Caudate nucleus (tissue), 63 donors: ENCODE measurements at places on chromosomes 7 and 10.

DNA sequence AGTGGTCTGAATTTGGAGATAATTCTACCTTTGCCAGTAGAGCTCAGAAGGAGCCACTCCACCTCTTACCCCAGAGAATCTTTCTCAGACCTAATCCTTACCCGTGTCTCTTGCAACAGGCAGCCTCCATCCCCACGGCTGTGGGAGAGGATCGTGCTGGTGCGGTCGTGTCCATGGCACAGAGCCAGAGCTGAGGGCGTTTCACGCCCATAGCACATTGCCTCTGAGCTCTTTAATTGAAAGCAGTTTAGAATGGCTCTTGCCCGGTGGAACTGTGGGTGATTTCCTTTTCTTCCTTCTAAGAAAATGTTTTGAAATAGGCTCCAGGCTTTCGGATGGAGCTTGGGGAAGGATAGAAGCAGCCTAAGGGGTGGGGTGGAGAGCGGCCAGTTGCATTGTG lies 41.5 kb downstream of the PRF1 start:
- no peak for DNase-seq

- no peak for DNase-seq
Observed at GRCh38 chr7:140391634-140392033, 6.7 kb downstream of the SLC37A3 start.

DNA sequence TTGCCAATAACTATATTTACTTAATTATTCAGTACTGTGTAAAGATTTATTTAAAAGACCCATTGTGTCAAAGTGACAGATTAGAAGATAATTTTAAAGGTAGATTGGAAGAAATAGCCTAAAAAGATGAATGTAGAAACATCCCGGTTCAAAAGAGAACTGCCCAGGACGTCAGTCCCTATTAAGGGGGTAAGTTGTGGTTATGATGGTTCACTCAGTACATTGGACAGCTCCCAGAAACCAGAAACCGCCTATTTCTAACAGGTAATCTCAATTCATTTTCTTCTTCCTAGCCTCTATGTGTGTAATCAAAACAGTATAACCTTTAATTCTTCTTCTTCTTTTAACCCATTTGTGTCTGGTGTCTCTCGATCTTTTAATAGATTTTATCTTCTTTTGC lies 1.5 kb upstream of the FERD3L start:
- DNase-seq, result no peak

- no peak for DNase-seq
Observed at GRCh38 chr7:76354981-76355730, 3.6 kb downstream of the YWHAG start.

DNA sequence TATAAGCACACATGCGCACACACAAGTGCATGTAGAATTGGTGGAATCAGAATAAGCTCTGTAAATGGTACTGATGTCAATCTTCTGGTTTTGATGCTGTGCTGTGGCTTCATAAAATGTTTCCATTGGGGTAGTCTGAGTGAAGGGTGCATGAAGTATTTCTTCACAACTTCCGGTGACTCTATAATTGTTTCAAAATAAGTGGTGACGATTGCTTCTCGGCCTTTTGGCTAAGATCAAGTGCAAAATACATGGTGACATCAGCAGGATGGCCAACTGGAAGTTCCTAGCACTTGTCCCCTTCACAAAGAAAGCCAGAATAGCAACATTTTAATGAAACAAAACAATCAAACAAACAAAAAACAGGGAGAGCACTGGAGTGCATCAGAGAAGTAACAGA lies 41.6 kb upstream of the CAMK2B start:
- no peak for DNase-seq

DNA sequence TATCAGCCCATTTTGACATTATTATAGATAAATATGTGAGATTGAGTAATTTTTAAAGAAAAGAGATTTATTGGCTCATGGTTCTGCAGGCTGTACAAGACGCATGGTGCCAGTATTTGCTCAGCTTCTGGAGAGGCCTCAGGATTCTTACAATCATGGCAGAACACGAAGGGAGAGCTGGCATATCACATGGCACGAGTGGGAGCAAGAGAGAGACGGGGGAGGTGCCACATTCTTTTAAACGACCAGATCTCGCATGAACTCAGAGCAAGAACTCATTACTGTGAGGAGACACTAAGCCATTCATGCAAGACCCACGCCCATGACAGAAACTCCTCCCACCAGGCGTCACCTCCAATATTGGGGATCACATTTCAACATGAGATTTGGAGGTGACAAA lies 40.1 kb upstream of the ZNF488 start:
- no peak for DNase-seq

GRCh38 chr10:27147701-27148100 lies 6.5 kb downstream of the YME1L1 start:
- DNase-seq, result no peak

GRCh38 chr7:2751086-2751485 lies 63.1 kb downstream of the AMZ1 start:
- DNase-seq, result no peak

GRCh38 chr10:99532687-99533495 lies at the start of gene NKX2-3:
NKX2-3 (plus strand) TSS chr10:99532942; CDS start chr10:99533132, 190 bp downstream.
- no peak for DNase-seq
